ENCODE measurements at places on chromosomes 2 and 18.

GRCh38 chr2:3505771-3506170 is 13.6 kb downstream of the ADI1 start:
- DNase-seq: no peak

- no peak for DNase-seq
Measured at GRCh38 chr2:29777161-29777560, 144.2 kb downstream of the ALK start.

DNA sequence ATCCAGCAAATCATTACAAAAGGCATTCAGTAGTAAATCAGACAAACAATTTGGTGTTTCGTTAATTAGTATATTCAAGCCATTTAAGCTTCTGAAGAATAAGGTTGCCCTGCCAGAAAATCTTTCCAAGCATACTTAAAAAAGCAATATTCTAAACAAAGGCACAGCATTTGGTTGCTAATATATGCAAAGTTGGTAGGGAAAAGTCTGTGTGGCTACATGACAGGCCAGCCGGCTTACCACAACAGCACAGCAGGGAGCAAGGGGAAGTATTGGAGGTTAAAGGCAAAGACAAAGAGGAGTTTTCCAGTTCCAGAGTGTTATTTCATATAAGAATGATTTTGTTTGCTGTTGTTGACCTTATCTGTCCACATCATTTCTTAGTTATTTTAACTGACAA is 282.3 kb downstream of the MBD5 start:
- DNase-seq: no peak

- peak; percentile 86 for DNase-seq
Measured at GRCh38 chr18:9708057-9708433, at the start of gene RAB31. TSS of gene RAB31 (plus strand) at chr18:9708301. CDS start at chr18:9708406, 105 bp downstream.

- no peak for DNase-seq
Measured at GRCh38 chr2:190959911-190960788, 53.8 kb downstream of the STAT1 start.

DNA sequence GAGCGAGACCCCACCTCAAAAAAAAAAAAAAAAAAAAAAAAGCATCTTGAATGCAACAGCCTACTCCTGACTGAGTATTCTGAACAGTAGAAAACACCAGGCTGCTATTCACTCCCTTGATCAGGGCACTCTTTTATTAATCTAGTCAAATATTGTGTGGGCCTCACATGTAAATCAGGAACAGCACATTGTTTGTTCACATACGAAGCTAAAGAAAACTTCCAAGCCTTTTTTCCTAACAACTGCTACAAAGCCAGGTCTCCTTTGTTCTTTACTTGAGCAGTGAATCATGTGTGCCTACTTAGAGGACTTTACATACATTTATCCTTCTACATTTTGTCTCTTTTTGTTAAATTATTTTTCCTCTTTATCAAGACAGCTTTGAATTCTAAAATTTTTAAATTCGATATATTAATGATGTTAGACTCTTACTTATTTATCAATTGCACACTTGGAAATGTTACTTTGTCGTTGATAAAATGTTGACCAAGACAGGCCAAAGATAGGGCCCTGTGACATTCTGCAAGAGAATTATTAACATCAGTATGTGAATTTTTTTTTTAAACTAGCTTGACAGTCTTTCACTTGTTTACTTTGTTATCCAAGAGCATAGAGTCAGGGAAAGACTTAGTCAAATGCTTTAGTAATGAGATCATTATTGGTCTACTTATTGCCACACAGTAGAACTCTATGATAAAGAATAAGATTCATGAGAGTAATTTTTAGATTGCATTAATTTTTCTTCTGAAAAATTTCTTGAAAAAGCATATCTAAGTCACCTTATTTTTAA is 13.2 kb downstream of the SPATS2L start:
- DNase-seq: no peak

- DNase-seq: no peak
Measured at GRCh38 chr2:73359915-73360697, 25.5 kb upstream of the ALMS1 start.

DNA sequence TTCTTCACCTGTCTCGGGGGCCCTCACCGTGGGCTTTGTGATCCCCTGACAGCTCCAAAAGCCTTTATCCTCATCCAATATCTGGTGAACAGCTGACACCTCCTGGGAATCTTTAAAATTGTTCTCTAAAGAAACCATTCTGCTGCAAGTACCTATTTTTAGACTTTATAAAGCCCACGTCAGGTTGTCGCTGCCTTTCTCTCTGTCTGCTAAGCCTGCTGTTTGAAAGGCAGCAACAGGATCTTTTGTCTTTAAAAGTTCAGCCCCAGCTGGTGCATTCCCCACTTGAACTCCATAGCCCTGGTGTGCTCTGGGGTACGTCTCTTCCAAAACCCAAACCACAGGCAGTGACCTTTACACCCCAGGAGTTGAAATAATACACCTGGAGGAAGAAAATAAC is 145.0 kb downstream of the NEDD4L start:
- DNase-seq: no peak

- no peak for DNase-seq
Measured at GRCh38 chr2:159131914-159132281, 154.6 kb downstream of the WDSUB1 start.

- no peak for DNase-seq
Measured at GRCh38 chr18:5627776-5628511, 84.1 kb upstream of the EPB41L3 start.

DNA sequence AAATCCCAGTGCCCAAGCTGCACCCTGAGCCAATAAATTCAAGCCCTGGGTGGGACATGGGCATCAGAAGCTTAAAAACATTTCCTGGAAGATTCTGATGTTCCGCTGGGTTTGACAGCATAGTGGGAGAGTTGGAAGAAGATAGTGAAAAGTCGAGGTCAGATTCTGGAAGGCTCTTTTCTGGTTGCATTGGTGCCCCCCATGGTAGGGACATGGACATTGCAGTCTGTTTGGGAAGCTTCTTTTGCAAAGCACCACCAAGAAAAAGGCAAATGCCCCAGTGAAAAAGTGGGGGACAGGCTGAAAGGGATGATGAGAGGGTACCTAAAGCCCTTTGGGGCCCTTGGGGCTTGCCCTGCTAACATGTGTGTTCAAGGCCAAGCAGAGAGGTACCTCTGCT is 21.0 kb downstream of the MERTK start:
- DNase-seq: no peak

DNA sequence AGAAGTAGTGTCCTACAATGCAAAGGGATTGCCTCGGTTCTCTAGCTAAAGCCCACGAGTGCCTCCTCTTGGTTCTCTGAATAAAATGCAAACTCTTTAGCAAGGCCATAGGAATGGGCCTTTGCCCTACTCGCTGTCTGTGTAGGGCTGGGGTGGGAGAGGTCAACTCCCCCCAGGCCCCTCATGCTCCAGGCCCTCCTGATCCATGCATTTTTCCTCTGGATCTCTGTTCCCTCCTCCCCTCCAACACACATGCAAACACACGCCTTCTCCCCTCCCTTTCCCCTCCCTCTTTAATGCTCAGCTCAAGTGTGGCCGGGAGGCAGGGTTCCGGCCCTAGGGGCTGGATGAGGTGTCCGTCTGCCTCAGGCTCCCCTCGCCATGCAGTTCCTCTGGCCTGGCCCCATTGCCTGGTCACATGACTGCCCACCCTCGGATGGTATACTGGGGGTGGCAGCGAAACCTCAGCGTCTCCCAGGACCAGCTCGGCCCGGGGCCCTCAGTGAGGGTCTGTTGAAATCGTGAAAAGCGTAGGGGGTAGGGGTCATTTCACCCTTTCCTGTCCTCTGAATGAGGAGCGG is 14.9 kb upstream of the KLF11 start:
- no peak for DNase-seq

- no peak for DNase-seq
Measured at GRCh38 chr2:550860-551567, 126.2 kb downstream of the TMEM18 start.

DNA sequence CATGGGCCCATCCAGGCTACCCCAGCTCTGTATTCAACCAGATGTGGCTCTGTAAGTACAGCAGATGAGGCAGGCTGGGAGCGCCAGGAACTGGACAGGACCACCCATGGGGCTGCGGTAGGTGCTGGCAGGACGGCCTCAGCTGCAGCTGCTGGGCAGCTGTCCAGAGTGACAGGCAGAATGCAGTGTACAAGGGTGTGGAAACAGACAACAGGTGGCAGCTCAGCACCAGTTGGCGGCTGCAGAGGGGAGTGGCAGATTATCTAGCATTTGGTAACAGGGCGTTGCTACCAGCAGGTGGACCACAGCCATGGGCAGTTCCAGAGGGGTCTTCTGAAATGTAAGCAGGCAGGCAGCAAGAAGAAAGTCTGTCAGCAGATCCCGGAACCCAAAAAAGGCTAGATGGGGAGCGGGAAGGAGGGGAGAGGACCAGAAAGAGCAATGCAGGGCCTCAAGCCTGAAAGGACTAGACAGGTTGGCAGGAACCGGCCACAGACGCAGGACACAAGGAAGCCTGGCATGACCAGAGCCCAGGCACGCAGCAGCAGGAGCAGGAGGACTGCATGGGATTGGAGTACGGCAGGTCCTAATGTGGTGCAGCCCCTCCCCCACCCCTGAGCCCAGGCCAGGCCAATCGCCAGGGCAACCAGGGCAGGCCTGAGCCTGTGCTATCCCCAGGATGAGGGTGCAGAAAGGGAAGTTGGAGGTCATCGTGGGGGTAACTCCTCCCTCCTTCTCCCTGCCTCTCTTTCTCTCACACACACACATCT is 24.7 kb downstream of the PKDCC start:
- peak; percentile 88 for DNase-seq

- no peak for DNase-seq
Measured at GRCh38 chr18:30113454-30113853, 929.1 kb downstream of the DSC3 start.

DNA sequence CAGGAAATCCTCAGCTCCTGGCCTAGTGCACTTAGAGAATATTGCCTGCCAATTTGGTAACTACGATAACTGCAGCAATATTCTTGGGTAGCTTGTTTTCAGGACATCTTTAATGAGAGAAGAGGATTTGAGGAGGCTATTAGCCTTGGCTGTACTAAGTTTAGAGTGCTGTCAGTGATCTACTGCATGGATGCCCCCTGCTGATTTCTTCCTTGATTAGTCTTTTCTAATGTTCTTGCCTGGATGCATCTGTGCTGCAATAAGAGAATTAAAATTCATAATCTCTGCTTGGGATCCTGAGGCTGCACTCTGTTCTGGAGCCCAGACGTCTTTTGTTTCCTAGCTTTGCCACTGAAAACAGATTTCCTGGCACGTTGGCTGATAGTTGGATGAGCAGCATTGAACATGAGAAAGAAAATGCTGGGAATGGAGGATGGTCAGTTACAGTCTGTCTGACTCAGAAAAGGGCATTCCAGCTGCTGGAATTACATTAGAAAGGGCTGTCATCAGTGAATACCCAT is 115.4 kb downstream of the CCDC85A start:
- no peak for DNase-seq
